ENCODE measurements at places on chromosomes 16 and 17.

DNA sequence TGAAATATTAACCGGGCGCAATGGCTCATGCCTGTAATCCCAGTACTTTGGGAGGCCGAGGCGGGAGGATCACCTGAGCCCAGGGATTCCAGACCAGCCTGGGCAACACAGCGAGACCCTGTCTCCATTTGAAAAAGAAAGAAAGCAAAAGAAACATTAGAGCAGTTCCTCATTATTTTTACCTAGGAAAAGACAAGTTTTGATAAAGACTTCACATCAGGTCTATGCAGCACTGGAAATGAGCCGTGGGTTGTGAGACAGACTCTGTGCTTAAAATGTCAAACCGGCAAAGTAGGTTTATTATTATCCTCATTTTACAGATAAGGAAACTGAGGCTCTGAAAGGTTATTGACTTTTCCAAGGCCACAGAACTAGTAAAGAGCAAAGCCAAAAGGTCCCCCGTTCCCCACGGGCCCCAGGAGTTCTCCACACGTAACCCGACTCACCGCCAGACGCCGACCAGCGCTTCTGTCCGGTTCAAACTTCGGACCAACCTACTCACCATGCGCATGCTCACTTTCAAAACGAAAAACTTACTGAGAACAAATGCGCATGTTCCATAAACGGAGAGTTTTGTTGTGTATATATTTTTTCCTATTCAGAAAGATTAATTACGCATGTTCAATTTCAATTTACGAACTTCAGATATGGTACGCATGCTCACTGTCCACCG is 356 bp downstream of the TUBD1 start:
- DNase-seq, result no peak

DNA sequence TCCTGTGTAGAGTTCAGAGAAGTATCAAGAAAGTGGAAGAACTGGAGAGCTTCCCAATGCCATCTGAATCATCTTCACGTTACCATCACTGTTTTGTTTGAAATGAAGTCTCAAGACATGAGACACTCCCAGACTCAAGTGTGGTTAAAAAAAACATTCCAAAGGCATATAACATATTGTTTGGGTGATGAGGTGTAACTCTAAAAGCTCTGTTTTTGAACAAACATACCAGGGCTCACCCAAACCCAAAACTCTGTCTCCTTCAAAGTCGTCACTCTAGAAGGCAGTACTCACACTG is 6.3 kb upstream of the ZCCHC14 start:
- no peak for DNase-seq

GRCh38 chr17:48883171-48883570 is 9.4 kb upstream of the ATP5MC1 start:
- no peak for DNase-seq

DNA sequence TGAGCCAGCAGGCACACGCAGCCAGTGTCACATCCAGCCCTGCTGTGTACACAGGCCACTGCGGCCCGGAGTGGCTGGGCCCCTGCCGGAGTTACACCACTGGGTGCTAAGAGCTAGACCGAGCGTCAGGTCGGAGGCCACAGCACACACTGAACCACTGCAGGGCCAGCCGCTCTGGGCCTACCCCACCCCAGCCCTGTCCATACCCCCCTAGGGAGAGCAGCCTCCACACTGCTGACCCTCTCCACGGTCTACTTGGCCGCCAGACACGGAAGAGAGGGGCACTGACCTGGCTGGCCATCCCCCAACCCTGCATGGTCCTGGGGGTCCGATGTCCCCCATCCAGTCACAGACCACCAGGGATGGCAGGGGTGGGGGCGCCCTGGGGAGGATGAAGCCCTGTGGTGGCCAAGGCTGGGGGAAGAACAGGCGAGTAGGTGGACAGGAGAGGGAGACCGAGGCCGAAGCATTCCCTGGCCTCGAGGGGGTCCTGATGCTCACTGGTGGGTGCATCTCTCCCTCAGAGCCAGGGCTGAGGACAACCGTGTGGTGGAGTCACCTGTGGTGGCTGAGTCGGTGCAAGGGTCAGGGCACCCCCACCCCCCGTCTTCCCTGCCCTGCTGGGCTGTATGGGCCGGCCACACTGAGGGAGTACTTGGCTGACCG is 34.9 kb upstream of the ZC3H18 start:
- DNase-seq, result no peak

DNA sequence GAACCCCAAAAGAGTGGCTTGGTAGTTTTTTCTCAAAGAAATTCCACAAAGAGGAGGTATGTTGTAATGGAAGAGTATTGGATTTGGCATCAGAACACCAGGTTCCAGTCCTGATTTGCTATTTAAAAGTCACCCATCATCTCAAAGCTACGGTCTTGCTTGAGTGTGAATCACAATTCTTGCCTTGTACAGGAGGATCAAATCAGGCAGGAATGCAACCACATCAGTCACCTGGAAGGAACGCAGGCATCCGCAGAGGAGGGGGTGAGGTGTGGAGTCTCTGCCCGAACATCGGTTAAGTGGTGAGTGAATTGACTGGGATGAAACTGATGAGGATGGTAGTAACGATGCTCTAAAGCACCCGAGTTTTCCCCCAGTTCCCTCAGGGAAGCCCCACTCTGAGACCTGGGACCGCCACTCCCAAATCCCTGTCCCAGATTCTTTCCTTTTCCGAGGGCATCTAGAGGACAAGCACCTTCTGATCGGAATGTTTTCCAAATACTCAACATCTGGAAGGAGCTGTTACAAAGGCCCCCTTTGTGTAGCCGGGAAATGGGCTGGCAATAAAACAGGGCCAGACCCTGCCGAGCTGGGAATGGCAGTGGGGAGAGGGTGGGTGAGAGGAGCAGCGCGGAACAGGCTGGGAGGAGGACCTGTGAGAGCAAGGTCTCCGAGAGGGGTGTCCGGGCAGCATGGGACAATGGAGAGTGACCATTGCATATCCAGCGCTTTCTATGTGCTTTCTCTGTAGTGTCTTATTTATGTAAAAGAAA is 469.6 kb downstream of the SLC39A11 start:
- no peak for DNase-seq

GRCh38 chr17:74212209-74212912 is 1.0 kb upstream of the TTYH2 start:
- no peak for DNase-seq

DNA sequence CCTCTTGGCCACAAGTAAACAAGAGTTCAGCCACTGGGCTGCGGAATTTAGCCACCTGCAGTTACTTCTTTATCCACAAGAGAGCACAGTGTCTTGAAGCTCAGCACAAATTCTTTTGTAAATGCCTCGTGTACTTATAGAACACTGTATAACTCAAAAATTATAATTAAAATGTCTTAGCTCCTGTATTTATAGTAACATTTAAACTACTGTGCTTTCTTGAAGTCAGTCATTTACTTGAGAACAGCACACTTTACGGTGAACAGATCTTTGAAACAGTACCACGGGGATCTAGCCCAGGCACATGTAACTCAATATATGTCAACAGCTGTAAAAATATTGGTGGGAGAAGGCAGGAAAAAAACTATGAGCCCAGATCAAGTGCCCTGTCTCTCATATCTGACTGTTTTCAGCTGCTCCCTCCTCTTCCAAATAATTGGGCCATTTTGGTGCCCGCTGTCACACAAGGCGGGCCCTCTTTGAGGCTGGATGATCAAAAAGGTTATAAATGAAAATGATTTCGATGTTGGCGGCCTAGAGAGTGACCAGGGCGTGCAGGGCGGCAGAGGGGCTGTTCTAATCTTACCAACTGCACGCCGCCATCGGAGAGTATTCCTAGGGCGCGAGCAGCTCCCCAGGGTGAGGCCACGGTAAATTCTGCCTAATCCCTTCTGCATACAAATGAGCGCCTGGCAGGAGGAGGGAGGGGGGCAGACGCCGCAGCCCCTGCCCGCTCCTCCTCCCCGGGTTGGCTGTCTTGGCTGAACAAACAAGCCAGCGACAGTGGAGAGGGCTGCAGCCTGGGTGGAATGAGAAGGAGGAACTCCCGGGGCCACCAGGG is 183.2 kb downstream of the C16orf78 start:
- DNase-seq, result no peak

- no peak for DNase-seq
Measured at GRCh38 chr17:41728056-41728455, 6.4 kb downstream of the HAP1 start.

DNA sequence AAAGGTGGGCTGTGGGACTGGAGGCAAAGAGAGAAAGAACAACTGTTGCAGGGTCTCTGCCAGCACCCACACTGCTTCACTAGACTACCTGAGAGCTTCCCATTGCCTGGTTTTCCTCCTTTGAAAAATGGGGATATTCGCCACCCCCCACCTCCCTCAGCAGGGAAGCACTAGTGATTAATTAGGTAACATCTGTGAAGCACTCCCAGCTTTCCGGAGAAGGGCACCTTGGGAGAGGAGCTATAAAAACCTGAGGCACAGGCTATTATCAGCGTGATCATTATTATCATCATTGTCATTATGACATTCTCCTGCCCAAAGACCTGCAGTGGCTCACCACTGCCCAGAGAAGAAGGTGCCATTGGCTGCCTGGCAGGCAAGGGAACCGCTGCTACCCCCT is 83.5 kb downstream of the XYLT1 start:
- DNase-seq, result no peak

- no peak for DNase-seq
Measured at GRCh38 chr17:53571342-53571741, 251.4 kb upstream of the KIF2B start.

- no peak for DNase-seq
Measured at GRCh38 chr16:58459344-58460218, 40.4 kb upstream of the NDRG4 start.

GRCh38 chr17:50425682-50426471 is at the start of gene ACSF2:
TSS of gene ACSF2 (plus strand) at chr17:50426218. CDS start at chr17:50426262, 44 bp downstream.
- no peak for DNase-seq

DNA sequence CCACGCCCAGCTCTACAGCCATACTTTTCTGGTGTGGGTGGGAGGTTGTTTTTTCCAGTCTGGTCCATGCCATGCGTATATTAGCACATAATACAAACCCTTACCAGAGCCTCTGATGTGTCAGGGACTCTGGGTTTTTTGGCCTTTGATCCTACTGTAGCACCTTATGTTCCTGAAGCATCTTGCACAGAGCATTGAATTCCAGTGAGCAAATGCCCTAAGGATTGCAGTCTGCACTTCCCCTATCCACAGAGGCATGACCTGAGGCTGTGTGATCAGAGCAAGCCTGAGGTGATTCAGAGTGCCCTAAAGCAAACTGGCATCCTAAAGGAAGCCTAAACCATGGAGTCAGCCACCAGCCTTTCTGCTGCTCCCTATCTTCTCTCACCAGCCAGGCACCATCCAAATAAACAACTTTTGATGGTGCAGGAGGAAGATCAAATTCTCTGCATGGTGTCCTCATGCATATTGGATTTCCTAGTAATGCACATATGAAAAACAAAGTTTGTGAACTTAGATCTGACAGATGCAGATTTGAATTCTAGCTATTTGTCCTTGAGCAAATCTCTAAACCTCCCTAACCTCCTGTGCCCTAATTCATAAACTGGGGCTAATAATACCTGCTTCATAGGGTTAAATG is 41.2 kb upstream of the HAS3 start:
- DNase-seq, result no peak
